ENCODE measurements at places on chromosomes 3 and 15. TPM values are rescaled to one million over a fixed set of nuclear protein-coding genes. Genes with fewer than 3 reads are reported as not detected.

GRCh38 chr3:126101521-126101982, 17.6 kb upstream of the SLC41A3 start:
- no peak for DNase-seq

- no peak for DNase-seq
Observed at GRCh38 chr3:59545374-59545773, 495.5 kb upstream of the CFAP20DC start.

The MCF2L2 gene
- total RNA-seq = 2.9 TPM

The NME9 gene
- not detected for total RNA-seq

The GOLGA6D gene
- not detected for total RNA-seq

The BFSP2 gene
- not detected for total RNA-seq

All from esophagus squamous epithelium (tissue), 5 donors.